ENCODE measurements at places on chromosomes 13 and 19.

DNA sequence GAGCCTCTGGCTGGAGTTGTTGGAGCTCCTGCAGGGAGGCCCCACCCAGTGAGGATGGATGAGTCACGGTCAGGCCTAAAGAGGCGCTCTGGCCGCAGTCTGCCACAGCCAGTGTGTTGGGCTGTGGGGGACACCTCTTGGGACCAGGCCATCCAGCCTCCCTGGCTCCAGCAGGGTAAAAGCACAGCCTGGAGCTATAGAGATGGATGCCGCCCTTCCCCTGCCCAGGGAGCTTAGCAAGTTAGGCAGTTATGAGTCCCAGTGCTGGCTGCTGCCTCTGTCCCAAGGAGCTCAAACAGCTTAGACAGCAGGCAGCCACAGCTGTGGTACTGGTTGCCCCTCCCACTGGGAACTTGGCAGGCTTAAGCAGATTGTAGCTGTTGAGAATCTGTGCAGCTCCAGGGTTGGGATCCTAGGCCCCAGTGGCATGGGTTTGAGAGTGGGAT lies 100.9 kb downstream of the NDFIP2 start:
- peak; percentile 69 for DNase-seq

GRCh38 chr19:55527197-55528029 lies 9.5 kb downstream of the SBK2 start:
- no peak for DNase-seq

GRCh38 chr19:43526884-43527859 lies at the start of gene ETHE1:
ETHE1 (minus strand) TSS chr19:43527201; CDS start chr19:43527177, 24 bp downstream.
- peak; percentile 81 for DNase-seq

DNA sequence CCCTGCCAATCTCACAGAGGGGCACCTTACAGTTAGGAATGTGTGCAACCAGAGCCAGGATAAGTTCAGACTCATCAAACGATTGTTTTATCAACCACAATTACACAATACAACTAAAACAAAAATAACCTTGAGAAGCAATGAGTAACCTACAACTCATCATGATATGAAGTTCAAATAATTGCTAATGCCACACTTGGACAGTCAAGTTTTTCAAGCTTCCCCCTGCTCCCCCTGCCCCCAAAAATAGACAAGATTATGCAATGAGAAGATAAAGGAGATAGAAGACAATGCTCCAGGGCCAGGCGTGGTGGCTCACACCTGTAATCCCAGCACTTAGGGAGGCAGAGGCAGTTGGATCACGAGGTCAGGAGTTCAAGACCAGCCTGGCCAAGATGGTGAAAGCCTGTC lies 13.6 kb upstream of the KPNA3 start:
- no peak for DNase-seq

- no peak for DNase-seq
Measured at GRCh38 chr19:43455321-43456113, 9.9 kb downstream of the LYPD3 start.

DNA sequence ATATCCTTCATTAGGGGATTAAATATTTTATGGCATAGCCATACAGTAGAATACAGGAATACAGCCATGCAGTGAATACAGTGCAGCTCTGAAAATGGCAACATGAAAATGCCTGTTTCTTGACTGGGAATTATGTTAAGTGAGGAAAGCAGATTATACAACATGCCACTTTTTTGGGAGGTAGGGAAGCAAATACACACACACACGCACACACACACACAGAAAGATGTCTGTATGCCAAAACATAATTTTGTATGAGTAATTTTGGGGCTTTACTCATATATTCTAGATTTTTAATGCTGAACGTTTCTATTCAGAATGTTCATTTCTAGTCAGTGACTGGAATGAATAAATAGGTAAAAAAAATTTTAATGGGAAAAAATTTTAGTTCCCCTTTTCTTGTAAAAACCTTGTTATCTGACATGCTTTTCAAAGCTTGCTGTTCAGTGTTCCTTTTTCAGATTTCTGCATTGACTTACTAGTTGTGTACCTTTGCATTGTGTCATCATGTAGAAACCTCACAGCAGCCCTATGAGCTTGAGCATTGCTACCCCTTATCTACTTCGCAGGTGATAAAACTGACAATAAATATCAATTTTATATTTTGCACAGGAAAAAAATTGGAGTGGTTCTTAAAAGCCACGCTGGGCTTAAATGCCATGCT lies 7.8 kb downstream of the GPR183 start:
- DNase-seq, result no peak

GRCh38 chr19:46364359-46364758 lies 17.5 kb downstream of the PPP5C start:
- no peak for DNase-seq

GRCh38 chr19:10549733-10550132 lies 6.0 kb downstream of the ATG4D start:
- DNase-seq, result no peak

DNA sequence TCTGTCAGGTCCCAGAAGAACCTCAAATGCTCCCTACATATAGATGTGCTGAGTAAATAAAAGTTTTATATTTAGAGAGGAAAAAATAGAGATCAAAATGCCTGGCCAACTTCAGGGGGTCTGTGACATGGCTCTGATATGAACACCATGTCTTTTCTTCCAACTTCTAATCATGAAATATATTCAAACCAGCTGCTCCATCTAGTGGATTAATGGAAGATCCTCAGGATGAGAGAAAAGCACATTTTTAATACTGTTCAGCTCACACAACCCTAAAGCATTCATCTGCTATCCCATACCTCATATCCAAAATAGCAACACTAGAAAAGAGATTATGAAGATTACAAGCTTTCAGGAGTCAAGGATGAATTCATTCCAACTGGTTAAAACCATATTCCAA lies 56.0 kb upstream of the DOCK9 start:
- DNase-seq, result no peak

- no peak for DNase-seq
Measured at GRCh38 chr13:98100481-98100880, 42.4 kb upstream of the FARP1 start.

DNA sequence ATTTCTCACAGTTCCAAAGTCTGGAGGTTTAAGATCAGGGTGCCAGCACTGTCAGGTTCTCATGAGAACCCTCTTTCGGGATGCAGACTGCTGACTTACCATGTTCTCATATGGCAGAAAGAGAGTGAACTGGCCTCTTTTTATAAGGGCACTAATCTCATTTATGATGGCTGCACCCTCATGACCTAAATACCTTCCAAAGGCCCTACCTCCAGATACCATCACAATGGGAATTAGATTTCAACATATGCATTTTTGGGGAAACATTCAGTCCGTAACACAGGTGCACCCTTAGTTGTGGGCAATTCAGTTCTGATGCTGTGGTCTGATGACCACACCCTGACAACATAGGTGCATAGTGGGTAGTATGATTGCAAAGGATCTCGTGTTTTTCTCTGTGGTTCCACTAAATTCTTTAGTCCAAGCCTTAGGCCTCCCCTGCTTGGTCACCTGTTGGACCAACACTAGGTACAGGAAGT lies 33.3 kb downstream of the GARRE1 start:
- DNase-seq, result no peak

DNA sequence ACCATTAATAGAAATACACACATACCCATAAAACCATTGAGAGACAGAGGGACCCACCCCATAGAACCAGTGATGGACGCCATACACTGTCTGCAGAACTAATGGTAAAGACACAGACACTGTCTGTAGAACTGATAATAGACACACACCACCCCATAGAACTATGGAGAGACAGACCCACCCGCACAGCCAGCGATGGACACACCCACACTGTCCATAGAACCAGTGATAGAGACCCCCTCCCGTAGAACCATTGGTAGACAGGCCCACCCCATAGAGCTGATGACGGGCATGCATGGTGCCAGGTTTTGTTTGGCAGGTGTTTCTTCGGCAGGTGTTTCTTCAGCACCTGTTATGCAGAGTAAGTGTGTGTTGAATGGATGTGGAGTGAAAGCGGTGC lies 88.3 kb upstream of the TEX29 start:
- DNase-seq, result no peak

GRCh38 chr19:40080289-40080688 lies 10.5 kb downstream of the ZNF780A start:
- DNase-seq, result no peak

- DNase-seq, result no peak
Measured at GRCh38 chr19:46762245-46762890, 16.1 kb upstream of the STRN4 start.

GRCh38 chr13:31038834-31039552 lies 106.5 kb downstream of the TEX26 start:
- no peak for DNase-seq

GRCh38 chr13:44627441-44627840 lies 51.3 kb upstream of the TSC22D1 start:
- DNase-seq, result no peak

DNA sequence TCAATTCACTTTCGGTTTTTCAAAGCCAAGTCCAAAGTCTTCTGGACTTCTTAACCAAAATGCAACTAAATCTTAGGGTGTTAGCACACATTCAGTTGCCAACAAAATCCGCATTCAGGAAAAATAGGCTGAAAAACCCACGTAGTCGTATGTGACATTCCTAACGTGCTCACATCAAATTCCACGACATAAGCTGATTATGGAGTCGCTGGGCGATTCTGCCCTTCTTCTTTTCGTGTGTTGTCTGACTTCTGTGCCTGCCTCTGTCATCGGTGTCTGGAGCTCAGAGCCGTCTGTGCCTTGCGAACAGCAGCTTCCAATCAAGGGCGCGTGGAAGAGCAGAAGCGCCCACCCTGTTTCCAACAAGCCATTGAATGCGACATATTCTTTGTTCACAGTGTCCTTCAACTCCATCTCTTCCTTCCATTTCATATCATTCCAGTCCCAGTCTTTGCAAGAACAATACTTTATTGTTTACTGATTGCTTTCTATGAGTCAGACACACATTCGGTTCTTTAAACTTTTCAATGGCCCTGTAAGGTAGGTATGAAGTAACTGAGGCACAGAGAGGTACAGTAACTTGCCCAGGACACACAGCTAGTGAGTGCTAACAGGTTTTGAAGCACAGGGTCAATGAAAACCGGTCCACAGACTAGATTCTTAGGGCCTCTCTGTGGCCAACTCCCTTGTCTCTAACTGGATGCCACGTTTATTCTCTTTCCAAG lies 8.2 kb upstream of the ZNF507 start:
- no peak for DNase-seq

- DNase-seq, result no peak
Measured at GRCh38 chr19:16715611-16716010, 4.0 kb upstream of the NWD1 start.

- no peak for DNase-seq
Measured at GRCh38 chr19:18807861-18808331, 16.8 kb upstream of the COMP start.

All from BE2C (cell line).